ENCODE measurements at places on chromosomes 11 and 22.

DNA sequence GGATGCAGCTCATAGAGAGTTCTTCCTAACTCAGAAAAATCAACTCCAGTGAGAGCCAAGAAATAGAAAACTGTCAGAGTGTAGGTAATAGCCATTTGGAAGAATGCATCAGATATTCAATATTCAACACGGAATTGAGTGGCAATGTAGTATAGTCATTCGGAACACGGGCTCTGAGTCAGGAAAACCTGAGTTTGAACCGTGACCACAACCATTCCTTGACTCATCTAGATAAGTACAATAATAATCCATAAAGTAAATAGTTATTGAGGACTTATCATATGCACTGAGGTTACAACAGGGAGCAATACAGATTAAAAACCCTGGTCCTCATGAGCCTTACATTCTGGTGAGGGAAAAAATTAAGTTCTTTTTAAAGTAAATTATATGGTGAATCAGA, 62.6 kb upstream of the PHF21A start:
- no peak for DNase-seq

DNA sequence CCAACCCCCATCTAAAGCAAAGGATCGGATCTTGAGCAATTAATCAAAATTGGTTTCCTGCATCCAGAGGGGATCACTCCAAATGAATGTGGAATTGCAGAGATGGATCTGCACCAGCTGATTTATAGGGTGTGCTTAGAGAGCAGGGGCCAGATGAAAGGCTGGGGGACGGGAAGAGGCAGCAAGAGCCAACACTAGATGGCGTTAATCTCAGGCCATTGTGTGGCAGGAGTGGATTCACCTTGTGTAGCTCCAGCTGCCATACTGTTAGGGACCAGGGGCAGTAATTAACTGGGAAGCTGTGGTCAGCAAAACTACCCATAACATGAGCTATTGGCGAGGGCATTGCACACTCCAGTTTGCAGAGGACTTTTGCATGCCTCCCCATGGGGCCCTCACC, 35.6 kb downstream of the SERPINH1 start:
- DNase-seq, result no peak

- no peak for DNase-seq
These were observed 77.4 kb downstream of the MN1 start for GRCh38 chr22:27724157-27724556.

DNA sequence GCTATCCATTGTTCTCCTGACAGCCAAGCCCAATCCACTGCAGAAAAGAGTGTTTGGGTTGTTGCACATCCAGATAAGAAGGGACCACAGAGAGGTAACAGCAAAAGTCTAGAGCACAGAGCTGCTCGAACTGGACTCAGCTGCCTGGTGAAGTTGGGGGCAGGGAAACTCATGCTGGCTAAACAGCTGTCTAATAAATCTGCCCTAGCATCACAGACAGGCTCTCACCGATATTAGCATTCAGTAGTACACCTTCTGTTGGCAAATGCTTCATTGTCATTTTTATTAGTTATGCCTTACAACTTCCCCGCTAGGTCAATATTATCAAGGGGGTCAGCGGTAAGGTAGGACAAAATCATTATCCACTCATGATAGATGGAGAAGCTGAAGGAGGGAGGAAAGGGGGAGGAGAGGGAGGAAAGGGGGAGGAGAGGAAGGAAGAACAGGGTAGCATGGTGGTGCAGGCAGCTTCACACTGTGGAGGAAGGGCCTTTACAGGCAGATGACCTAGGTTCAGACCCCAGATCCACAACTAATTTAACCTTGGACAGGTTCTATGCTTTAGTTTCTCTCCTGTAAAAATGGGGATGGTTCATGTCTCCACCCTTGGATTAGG, 102.7 kb downstream of the LARGE1 start:
- DNase-seq, result no peak

GRCh38 chr11:120343429-120343828, 7.2 kb downstream of the ARHGEF12 start:
- no peak for DNase-seq

DNA sequence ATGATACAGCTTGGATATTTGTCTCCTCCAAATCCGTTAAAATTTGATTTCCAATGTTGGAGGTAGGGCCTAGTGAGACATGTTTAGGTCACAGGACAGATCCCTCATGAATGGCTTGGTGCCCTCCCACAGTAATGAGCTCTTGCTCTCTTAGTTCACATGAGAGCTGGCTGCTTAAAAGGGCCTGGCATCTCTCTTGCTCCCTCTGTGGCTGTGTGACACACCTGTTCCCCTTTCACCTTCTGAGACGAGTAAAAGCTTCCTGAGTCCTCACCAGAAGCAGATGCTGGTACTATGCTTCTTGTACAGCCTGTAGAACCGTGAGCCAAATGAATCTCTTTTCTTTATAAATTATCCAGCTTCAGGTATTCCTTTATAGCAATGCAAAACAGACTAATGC, 3.5 kb downstream of the VPS37C start:
- DNase-seq, result no peak

GRCh38 chr11:117647872-117648271, 149.1 kb downstream of the DSCAML1 start:
- no peak for DNase-seq

DNA sequence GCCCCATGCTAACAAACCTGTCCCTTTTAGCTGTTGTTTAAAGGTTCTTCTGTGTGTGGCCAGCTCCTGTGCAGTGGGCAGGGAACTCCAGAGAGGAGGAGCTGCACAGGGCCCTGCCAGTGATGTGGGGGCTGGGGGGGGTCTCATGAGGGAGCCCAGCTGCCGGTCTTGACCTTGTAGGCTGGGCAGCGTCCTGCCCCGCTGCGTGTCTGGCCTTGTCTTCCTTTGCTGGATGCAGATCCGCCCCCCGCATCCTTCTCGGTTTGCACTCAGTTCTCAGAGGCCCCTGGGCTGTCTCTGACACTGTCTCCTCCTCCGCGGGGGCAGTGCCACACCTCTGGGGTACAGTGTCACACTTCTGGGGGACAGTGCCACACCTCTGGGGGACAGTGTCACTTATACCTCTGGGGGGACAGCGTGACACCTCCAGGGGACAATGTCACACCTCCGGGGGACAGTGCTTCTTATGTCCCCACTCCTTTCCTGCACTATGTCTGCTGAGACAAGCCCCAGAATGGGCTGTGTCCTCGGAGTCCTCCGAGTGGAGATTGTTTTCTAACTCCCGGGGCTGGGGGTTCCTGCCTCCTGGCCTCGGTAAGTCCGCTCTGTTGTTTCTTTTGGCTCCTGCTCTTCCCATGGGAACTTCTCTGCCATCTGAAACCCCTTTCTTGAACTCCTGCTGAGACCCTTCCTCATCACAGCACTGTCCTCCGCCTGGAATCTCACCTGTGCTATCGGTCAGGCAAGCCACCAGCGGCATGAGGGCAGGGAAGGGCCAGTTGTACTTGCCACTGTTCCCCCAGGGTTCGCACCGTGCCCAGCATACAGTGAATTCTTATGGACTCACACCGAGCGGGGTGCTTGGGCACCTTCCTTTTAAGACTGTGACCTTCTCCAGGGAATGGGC, 788.3 kb downstream of the TBC1D22A start:
- no peak for DNase-seq

GRCh38 chr22:26364066-26365015, 64.7 kb upstream of the ASPHD2 start:
- DNase-seq, result peak; percentile 26

DNA sequence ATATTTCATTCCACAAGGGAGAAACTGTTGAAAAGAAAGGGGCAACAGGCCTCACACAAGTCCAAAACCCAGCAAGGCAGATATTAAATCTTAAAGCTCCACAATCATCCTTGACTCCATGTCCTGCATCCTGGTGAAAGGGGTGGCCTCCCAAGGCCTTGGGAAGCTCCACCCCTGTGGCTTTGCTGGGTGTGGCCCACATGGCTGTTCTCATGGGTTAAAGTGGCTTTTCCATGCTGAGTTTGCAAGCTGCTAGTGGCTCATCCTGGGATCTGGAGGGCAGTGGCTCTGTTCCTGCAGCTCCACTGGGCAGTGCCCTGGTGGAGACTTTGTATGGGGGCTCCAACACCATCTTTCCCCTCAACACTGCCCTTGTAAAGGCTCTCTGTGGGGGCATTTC, 106.4 kb downstream of the CTNND1 start:
- no peak for DNase-seq

GRCh38 chr11:96319898-96320656, 22.9 kb downstream of the MAML2 start:
- DNase-seq, result no peak

Data from T-helper 17 cell (primary cell).